GM20000 (cell line): ENCODE measurements at places on chromosomes 3 and 15.

GRCh38 chr3:176757429-176757828, 439.9 kb downstream of the TBL1XR1 start:
- DNase-seq = no peak

DNA sequence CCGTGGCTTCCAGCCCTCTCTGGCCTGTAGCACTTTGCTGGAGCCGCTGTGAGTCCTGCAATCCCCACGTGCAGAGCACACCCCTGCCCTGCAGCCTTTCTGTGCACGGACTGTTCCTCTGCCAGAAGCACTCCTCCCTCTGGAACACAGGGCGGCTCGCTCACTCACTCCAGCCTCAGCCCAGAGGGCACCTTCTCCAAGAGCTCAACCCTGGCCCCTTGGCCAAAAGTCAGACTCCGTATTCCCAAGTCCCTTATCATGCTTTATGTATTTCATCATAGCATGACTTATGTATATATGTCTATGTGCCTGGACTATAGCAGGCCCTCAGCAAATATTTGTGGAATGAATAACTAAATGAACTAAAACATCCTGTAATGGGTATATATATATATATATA, 63.2 kb downstream of the ASB7 start:
- DNase-seq = no peak

GRCh38 chr3:11718637-11719405, 75.1 kb upstream of the VGLL4 start:
- DNase-seq = peak; percentile 71

GRCh38 chr3:50233176-50233575, 2.8 kb upstream of the GNAI2 start:
- no peak for DNase-seq

DNA sequence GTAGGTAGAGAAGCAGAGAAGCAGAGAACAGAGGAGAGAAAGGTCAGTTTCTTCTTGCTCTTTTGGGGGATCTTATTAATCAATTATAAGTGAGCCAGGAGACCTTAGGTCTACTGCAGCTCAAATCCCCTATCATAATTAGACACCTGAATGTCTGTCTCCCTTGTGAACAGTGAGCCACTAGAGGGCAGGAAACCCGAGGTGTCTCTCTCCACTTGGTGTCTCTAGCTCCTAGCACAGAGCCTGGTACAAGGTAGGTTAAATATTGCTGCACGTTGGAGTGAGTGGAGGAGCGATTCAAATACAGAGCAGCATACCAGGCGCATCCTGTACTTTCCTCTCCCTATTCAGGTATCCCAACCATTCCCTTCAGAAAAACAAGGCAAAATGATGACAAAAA, 2.0 kb upstream of the ST8SIA2 start:
- DNase-seq = peak; percentile 47

- DNase-seq = no peak
These were observed 92.6 kb upstream of the ARRDC4 start for GRCh38 chr15:97867870-97868269.

- no peak for DNase-seq
These were observed 147.3 kb downstream of the SST start for GRCh38 chr3:187522890-187523289.

- no peak for DNase-seq
These were observed 60.5 kb downstream of the CERS3 start for GRCh38 chr15:100468285-100468684.

DNA sequence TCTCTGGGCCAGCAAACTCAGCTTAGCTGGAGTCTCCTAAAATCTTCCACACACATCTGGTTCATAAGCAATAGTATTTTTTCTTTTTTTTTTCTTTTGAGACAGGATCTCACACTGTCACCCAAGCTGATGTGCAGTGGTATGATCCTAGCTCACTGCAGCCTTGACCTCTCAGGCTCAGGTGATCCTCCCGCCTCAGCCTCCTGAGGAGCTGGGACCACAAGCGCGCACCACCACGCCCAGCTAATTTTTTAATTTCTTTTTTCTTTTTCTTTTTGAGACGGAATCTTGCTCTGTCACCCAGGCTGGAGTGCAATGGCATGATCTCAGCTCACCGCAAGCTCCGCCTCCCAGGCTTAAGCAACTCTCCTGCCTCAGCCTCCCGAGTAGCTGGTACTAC, 34.3 kb downstream of the RNU5B-1 start:
- no peak for DNase-seq
